ENCODE measurements at places on chromosomes 5 and 9.
A peak's percentile ranks its signal among the peaks of the same experiment; 100 is the strongest.

DNA sequence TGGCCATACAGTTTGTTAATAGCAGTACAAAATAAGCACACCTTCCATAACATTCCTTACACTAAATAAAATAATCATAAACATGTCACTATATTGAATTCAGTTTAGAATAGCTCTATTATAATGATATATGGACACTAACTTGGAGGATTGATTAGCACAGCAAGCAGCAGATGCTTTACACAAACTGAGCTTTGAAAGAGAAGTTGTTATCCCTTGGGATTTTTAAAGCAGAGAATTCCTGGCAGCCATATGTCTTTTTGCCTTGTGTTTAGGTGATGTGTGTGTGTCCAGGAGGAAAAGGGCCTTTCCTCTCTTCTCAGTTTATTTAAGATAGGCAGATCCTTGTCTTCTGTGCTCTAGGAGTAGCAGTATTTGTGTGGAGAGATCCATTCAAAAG is 232.2 kb upstream of the GRIN3A start:
- DNase-seq = no peak

DNA sequence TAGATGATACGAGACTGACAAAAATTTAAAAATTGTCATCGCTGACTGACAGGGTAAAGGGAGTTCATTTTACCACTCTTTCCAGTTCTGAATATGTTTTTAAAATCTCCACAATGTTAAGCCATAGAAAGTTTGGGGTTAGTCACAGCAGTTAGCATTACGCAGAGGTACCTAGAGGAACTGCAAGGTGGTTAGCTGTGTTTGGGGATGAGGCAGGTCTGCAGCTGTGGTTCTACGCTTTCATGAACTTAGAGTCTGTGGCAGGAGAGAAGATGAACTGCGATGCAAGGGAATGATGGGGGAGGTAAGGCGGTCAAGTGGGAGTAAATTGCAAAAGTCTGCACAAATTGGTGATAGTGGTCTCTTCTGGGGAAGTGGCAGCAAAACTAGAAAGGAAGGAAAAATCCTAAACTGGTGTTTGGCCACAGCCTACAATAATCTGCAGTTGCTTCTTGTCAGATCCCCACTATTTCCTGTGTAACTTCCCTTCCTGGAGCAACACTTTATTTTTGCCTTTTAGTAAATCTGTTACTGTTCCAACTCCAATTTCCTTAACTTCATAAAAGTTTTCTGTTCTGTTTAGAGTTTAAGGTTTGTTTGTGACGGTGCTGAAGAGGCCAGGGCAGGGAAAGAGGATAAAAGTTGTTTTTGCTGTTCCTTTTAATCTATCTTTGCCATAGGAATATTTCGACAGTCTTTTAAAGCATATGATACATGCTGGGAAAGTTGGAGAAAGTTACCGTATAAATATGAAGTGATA is 38.6 kb upstream of the SNX2 start:
- DNase-seq = no peak

DNA sequence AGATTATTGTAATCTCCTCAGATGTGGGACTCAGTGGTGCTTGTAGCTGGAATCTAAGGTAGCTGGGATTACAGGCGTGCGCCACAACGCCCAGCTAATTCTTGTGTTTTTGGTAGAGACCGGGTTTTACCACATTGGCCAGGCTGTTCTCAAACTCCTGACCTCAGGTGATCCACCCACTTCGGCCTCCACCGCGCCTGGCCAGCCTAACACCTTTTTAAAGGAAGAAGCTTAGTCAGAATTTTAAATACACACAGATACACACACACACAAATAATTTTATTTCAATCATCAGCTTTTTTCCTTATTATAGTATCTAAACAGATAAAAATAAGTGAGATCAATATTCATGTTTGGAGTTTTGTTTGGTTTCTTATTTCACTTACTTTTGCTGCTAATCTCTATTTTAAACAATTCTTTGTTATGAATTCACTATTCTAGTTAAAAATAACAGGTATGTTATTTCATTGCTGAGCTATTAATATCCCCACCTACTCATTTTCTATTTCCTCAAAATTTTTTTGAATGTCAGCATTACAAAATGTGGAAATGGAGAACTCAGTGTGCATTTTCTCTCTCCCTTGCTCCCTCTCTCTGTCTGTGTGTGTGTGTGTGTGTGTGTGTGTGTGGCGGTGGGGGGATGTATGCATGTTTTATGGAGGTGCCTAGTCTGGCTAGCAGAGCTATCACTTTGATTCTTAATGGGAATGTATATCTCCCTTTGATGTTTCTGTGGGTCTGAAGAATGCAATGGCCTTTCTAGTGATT is 960.6 kb upstream of the DMAC1 start:
- no peak for DNase-seq

DNA sequence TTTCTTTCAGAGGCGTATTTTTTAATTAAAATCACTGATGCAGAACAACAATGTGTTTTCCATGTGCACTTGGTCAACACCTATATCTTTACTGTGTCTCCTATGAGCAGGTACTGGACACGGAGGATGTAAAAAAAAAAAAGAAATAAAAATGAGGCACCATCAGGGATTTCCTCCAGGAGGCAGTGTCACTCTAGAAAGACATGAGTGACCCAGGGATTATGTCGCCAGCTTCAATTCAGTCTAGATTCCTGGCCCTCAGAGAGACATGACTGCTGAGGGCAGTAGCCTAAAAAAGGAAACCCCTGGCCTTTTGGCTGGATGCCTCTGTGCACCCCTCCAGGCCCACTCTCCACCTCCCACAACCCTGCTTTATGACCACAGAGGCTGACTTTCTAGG is 18.3 kb upstream of the IL33 start:
- no peak for DNase-seq

GRCh38 chr9:74496819-74497747 is at the start of gene RORB:
TSS of gene RORB (plus strand) at chr9:74497335. CDS start at chr9:74497977, 642 bp downstream.
- DNase-seq = peak; percentile 54

DNA sequence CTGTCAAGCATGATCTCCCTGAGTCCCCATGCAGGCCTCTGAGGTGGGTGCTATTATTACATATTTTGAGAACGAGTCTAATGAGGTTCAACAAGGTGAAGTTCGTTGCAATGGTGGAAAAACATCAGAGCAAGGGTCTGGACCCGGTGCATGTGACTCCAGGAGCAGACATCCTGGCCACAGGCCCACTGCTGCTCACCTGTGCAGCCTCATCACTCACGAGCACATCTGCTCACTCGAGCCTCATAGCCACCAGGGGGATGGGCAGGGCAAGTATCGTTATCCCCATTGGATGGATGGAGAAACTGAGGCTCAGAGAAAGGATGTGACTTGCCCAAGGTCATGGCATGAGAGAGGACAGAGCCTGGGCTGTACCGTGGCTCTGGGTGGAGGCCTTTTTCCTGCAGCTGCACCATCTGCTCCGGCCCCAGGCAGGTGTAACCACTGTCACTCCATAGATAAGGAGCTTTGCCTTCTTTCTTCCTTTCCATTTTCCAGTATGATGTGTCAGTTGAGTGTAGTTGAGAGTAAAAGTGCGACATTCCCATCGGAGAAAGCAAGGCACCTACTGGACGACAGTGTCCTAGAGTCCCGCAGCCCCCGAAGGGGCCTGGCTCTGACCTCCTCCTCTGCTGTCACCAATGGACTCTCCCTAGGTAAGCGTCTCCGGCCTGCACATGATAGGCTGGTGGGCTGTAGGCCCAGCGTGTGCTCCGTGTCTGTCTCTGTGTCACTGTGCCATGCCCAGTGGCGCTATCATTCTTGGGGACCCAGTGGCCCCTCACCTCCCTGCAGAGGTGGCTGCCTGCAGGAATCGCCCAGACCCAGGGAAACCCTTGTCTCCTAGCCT is 68.4 kb upstream of the GARNL3 start:
- no peak for DNase-seq

DNA sequence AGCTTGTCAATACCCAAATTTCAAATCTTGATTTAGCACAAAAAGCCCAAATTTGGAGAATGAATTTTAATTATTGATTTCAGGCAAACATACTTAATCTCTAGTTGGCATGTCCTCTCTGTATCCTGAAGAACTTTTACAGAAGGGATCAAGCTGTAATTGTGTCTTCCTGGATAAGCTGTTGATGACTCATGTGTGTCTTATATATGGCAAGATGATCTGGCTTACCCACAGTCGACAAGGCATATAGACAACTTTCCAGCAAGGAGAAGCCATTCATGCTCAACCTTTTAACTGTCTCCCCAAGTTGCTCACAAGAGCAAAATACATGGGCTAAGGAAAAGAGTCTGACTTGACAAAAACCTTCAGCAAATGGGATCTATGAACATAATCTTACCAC is 112.5 kb upstream of the SLCO6A1 start:
- no peak for DNase-seq
